Kidney (tissue), 22 donors: ENCODE measurements at places on chromosomes 6 and 20. TPM values are rescaled to one million over a fixed set of nuclear protein-coding genes. Genes with fewer than 3 reads are reported as not detected.

The FUT9 gene
- 0.13 TPM for total RNA-seq

The GPX5 gene
- not detected for total RNA-seq

GRCh38 chr6:54217018-54217417, 91.2 kb upstream of the TINAG start:
- H3K27me3 ChIP-seq: no peaks in the 10 kb centered on the region
- H3K4me1 ChIP-seq: no peaks in the 10 kb centered on the region
- H3K36me3 ChIP-seq: no peaks in the 10 kb centered on the region
- no peak overlapping the region for H3K4me3 ChIP-seq
- no peak for DNase-seq

DNA sequence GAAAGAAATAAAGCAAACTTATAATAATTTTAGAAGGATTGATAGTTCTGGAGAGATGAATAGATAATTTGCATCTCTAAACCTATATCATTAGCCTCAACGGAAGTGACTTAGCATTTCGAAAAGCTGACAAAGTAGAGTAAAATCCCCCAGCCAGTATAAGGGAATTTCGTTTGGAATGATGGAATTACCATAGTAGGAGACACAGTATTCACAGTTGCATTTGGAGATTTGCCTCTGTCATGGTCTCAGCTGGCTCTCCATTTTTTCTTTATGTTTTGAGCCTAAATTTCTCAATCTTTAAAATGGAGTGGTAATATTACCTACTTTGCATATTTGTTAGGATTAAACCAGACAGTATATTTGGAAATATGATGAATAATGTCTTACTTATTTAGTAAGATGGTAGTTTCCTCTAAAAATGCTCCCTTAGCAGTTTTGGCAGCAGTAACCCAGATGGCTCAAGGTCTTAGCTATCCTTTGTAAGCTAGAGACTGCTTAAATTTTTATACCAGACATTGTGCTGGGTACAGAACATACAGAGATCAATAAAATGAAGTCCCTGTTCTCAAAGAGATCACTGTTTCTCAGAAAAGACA, 58.2 kb downstream of the SMAP1 start:
- DNase-seq: no peak
- H3K36me3 ChIP-seq: no peaks in the 10 kb centered on the region
- no peaks in the 10 kb centered on the region for H3K27me3 ChIP-seq
- peaks cover 7% of the 10 kb centered on the region for H3K4me1 ChIP-seq
- no peak overlapping the region for H3K27ac ChIP-seq
- no peak overlapping the region for H3K4me3 ChIP-seq

GRCh38 chr6:139940741-139941729, 566.6 kb upstream of the CITED2 start:
- no peak overlapping the region for H3K27ac ChIP-seq
- DNase-seq: no peak
- no peaks in the 10 kb centered on the region for H3K36me3 ChIP-seq
- H3K27me3 ChIP-seq: no peaks in the 10 kb centered on the region
- H3K4me1 ChIP-seq: no peaks in the 10 kb centered on the region

DNA sequence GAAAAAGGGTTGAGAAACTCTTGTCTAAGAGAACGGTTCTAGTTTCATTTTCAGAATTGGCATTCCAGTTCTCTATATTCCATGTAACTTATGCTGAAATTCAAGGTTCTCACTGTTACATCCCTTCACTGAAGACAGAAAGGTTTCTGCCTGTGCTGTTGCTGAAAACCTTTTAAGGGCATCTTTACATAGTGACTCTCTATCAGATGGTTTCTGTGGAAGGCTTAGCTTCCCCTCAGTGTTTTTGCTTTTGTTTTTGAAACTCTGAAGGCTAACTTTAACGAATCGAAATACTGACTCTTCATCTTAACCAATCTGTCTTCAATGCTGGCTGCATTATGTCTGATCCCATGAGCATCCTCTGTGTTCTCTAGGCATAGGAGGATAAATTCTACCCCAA, 1286.2 kb upstream of the EYS start:
- no peaks in the 10 kb centered on the region for H3K36me3 ChIP-seq
- no peak overlapping the region for H3K4me3 ChIP-seq
- no peak overlapping the region for H3K27ac ChIP-seq
- H3K4me1 ChIP-seq: no peaks in the 10 kb centered on the region

DNA sequence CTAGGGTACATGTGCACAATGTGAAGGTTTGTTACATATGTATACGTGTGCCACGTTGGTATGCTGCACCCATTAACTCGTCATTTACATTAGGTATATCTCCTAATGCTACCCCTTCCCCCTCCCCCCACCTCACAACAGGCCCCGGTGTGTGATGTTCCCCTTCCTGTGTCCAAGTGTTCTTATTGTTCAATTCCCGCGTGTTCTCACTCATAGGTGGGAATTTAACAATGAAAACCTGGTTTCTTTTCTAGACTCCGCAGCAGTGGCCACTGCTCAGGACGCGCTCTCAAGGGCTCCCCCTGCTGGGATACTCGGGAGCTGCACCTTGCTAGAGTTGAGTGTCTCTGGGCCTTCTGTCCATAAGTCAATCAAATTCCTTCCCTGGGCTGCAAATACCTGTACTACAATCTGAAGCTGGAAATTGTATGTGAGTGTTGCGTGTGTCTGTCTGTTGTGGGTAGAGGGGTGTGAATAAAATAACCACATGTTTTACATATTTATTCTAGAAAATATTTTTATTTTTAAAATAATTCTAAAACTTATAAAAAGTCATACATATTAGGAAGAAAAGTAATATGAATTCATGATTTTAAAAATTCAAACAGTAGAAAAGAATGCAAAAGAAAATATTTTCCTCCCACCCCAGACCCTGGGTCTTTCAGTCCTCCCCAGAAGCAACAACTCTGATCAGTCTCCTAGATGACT, 8.2 kb upstream of the CEP250 start:
- DNase-seq: peak; percentile 92
- peak overlapping the region; percentile 61 for H3K4me3 ChIP-seq
- no peak overlapping the region for H3K27ac ChIP-seq
- H3K4me1 ChIP-seq: no peaks in the 10 kb centered on the region
- no peaks in the 10 kb centered on the region for H3K36me3 ChIP-seq

- no peaks in the 10 kb centered on the region for H3K4me1 ChIP-seq
- no peak overlapping the region for H3K4me3 ChIP-seq
- DNase-seq: peak; percentile 90
- H3K27ac ChIP-seq: no peak overlapping the region
Measured at GRCh38 chr6:12233693-12234571, 56.2 kb upstream of the EDN1 start.
